ENCODE measurements at places on chromosomes 11 and 22.

DNA sequence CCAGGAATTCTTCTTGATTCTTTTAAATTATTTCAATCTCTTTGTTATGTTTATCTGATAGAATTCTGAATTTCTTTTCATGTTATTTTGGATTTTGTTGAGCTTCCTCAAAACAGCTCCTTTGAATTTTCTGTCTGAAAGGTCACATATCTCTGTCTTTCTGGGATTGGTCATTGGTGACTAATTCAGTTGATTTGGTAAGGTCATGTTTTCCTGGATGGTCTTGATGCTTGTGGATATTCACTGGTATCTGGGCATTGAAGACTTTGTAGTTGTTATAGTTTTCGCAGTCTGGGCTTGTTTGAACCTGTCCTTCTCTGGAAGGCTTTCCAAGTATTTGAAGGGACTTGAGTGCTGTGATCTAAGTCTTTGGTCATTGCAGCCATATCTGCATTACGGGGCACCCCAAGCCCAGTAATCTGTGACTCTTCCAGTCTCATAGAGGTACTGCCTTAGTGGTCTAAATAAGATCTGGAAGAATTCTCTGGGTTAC is 18.9 kb upstream of the INSC start:
- no peak for DNase-seq

GRCh38 chr11:110973401-110973980 is 261.3 kb upstream of the ARHGAP20 start:
- no peak for DNase-seq

DNA sequence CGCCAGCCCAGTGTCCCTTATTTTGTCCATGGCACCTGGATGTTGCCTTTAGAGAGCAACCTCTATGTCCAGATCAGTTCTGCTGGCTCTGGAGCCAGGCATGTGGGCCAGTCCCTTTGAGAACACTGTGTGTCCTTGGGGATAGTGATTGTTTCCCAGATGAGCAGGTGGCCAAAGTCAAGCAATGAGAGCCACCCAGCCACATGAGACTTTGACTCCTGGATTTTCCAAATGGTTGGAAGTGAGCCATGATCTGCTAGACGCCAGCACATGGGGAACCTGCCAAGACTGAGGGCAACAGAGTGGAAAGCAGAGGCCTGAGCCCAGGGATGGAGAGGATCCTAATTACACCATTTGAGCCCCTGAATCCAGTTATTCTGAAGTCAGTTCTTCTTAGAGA is 479.8 kb downstream of the OPCML start:
- no peak for DNase-seq

- DNase-seq, result no peak
Observed at GRCh38 chr11:86719781-86720463, 47.5 kb upstream of the ME3 start.

GRCh38 chr11:83982825-83983224 is 696.7 kb upstream of the CCDC90B start:
- no peak for DNase-seq

DNA sequence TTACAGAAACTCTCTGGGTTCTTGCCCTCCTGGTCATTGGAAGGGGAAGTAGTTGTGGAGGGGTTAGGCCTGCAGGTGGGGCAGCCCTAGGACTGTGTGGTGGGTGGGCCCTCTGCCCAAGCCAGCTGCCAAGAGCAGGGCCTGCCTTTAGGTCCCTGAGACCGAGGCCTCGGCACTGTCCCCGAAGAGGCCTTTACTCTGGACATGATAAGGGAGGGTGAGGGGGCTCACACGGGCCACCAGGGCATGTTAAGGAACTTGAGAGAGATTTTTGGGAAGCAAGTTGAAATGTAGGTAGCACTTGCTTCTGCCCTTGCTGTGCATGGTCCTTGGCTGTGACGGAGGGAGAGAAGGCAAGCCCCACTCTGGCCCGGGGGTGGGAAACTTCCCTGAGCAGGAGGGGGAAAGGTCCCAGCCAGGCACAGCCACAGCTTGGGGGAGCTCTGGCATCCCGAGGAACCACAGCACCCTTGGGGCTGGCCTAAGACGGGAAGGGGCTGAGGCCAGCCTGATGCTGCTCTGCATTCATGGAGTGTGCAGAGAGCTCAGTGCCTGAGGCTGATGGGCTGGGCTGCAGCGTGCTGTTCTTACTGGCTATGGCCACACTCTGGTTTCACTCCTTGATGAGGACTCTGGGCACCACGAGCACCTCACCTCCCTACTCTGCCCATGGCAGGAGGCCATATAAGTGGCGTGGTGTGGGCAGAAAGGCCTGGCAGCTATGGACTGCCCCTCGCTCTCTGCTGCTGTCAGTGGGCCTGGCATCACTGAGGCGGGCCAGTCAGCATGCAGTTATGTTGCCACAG is 7.8 kb upstream of the RANBP1 start:
- no peak for DNase-seq

GRCh38 chr11:129313541-129314297 is 61.9 kb upstream of the BARX2 start:
- DNase-seq, result peak; percentile 21

GRCh38 chr22:17087498-17088131 is 2.8 kb downstream of the IL17RA start:
- DNase-seq, result no peak

DNA sequence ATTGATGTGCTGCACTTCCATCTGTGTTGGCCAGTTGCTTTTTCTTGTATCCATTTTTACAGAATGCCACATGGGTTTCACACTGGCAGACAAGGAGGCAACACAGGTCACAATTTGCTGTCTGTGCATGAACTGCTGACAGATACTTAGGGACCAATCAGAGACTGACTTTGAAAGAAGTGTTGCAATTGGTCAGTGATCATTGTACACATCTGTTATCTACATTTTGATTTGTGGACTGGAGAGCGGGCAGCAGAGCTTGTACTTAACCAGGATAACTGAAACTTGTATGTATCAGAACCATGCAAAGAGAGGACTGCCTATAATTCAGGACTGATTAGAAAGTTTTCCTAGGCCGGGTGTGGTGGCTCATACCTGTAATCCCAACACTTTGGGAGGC is 21.8 kb downstream of the PRR5 start:
- peak; percentile 2 for DNase-seq

- DNase-seq, result no peak
Observed at GRCh38 chr11:46293641-46294103, 16.2 kb downstream of the CREB3L1 start.

DNA sequence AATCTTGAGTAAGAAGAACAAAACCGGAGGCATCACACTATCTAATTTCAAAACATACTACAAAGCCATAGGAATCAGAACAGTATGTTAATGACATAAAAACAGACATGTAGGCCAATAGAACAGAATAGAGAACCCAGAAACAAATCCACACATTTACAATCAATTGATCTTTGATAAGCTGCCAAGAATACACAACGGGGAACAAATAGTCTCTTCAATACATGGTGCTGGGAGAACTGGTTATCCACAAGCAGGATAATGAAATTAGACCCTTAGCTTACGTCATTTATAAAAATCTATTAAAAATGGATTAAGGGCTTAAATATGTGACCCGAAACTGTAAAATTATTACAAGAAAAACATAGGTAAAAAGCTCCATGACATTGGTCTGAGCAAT is 417.7 kb downstream of the INSC start:
- no peak for DNase-seq

DNA sequence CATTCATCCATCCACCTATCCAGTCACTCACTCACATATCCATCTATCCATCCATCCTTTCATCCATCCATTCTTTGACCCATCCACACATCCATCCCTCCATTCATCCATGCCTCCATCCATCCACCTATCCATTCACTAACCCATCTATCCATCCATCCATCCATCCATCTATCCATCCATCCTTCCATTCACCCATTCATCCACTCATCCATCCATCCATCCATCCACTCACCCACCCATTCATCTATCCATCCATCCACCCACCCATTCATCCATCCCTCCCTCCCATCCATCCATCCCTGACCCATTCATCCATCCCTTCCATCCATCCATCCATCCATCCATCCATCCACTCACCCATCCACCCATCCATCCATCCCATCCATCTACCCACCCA is 4.9 kb upstream of the MUC2 start:
- DNase-seq, result no peak

- no peak for DNase-seq
Observed at GRCh38 chr22:29071261-29072045, 1.4 kb upstream of the KREMEN1 start.

DNA sequence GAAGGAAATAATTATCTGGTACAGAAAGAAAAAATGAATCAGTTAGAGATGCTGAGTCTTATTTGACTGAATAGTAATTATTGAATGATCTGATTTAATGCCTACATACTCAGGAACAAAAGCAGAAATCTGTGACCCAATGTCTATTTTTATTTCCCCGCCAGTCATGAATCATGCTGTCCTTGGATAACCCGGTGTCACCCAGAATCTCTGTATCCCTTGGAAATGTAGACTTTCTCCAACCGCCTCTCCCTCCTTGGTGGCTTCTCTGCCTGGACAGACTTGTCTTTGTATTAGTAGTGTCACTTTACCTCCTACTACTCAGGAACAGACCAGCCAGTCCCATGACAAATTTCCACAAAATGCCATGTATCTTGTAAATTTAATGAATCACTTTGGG is 173.3 kb upstream of the PDGFD start:
- no peak for DNase-seq

DNA sequence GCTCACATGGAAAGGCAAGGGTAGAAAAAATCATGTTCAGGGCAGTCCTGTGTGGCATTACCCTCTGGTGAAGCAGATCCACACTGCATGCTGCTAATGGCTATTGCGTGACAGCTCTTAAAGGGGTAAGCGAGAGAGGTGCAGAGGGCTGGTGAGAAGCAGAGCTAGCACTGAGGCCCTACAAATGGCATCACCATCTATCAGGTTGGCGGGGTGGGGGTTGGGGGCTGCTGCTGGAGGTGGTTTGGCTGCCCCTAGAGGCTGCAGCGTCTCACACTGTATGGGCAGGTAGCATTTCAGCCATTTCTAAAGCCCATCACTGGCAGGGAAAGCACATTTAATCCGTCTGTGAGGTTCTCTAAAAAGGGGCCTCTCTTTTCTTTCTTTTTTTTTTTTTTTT is 16.9 kb upstream of the TMA7B start:
- DNase-seq, result no peak

DNA sequence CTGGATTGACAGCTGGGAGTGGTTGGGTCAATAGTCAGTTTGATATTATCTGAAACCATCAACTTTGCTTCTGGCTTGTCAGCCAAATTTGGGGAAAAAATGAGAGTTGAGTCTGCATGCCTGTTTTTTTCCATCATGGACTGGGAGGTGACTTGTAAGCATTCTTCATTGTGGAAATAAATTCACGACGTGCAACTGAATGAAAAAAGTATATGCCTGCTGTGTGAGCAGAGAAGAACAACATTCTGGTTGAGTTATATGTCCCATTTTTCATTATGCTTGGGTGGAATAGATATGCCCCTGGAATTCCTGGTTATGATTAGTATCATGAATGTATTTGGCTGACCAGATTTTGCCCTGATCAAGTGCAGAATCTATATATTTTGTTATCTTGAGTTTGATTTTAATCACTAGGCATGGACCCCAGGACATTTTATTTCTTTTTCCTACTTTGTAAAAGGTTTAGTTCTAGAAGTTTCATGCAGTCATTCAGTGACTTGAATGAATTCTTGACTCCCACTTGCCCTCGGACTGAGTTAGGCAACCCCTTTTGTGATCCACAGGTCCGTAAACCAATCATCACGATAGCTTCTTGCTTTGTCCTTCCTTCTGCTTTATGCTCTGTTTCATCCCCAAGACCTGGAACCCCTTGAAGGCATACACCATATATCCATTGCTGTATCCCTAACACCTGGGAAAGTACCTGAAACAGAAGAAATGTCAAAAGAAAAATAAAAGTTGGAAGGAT is 205.8 kb downstream of the NAV2 start:
- no peak for DNase-seq

- DNase-seq, result no peak
Observed at GRCh38 chr11:41403458-41403857, 56.0 kb downstream of the LRRC4C start.

- DNase-seq, result no peak
Observed at GRCh38 chr11:38598418-38598817, 2000.4 kb upstream of the RAG2 start.

GRCh38 chr11:104734998-104735397 is 163.3 kb downstream of the CASP12 start:
- DNase-seq, result no peak

Data from NCI-H446 (cell line).